Small intestine (tissue), 16 donors: ENCODE measurements at places on chromosomes 5 and 9.

- peak; percentile 46 for DNase-seq
These were observed 44.0 kb downstream of the IRF1 start for GRCh38 chr5:132446621-132447020.

GRCh38 chr5:39569857-39570256 lies 145.1 kb upstream of the DAB2 start:
- DNase-seq, result peak; percentile 10

DNA sequence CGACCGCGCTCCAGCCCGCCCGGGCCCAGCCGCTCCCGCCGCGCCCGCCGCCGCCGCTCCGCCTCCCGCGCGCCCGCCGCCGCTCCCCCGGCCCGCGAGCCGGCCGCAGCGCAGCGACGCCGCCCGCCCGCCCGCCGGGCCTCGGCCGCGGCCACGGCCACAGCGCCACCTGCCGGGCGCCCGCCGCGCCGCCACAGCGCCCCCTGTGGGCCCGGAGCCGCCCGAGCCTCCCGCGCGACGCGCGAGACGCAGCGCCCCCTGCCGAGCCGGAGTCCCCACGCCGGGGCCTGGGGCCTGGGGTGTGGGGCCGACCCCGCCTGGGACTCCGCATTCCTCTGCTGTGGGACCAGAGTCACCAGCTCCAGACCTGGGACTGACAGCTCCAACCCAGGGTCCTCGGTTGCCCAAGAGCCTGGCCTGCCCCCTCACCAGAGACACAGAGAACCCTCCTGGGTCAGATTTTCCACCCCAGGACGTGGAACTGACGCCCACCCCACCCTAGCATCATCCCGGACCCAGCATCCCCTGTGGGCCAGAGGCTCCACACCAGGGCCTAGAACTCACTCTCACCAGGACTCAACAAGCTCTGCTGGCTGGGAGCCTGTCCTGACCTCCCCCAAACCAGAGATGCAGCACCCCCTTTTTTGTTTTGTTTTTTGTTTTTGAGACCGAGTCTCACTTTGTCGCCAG lies at the start of gene RAPGEF1:
RAPGEF1 (minus strand) TSS at position 118 of the 690 bp plus-strand sequence. CDS start 246 bp downstream, outside the sequence.
- DNase-seq, result peak; percentile 43

DNA sequence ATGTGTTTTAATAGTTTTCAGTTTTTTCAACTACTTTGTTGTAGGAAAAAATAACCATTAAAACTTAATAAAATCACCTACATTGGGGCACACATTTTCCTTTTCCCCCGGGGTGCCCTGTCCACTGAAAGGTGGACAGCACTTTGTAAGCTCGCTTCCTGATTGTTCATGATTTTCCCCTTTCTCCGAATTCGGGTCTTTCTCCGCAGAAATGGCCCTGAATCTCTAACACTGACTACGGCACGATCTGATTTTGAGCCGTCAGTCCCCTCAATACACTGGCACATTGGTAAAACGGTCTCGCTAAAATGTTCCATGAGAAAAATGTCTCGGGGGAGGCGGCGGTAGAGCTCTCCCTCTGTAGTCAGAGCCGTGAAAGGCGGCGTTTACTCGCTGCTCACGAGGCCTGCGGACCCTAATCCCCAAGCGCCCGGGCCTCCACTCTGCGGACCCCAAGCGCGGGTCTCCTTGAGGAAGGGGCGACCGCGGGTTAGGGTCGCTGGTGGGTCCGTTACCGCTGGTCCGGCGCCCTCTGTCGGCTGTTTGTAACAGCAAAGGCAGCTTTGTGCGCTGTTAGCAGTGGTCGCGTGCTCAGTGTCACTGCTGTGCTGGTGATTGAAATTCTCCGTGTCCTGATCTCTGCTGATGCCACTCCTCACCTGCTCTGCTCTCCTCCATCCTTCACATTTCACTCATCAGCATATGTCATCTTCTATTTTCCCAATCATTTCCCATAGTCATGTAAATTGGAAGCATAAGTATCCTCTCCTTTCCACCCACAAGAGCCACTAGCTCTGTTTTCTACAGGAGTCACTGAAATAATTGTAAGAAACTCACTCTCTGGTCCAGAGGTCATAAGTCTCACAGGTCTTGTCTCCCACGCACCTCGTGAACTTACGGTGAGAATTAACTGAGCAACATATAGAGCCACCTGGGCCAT lies 10.8 kb upstream of the IFNA2 start:
- DNase-seq, result peak; percentile 55

DNA sequence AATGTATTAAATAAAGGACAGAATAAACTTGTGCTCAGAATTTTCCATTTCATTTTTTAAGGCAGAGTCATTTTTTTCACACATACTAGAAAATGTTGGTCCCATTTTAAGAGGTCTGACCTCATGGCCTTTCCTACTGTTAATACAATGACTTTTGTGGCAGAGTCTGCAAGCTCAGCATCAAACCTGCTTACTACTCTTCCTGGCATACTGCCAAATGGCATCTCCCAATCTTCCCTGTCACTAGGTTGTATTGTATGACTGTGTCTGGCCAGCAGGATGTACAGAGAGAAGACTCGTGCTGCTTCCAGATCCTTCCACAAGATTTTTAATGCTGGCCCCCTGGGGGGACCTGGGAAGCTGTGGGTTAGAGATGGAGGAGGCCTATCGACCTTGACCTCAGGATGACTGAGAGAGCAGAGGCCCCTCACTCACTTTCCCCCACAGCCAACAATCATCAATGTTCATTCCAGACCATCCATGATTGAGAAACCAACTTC lies 64.7 kb downstream of the BARX1 start:
- DNase-seq, result no peak

DNA sequence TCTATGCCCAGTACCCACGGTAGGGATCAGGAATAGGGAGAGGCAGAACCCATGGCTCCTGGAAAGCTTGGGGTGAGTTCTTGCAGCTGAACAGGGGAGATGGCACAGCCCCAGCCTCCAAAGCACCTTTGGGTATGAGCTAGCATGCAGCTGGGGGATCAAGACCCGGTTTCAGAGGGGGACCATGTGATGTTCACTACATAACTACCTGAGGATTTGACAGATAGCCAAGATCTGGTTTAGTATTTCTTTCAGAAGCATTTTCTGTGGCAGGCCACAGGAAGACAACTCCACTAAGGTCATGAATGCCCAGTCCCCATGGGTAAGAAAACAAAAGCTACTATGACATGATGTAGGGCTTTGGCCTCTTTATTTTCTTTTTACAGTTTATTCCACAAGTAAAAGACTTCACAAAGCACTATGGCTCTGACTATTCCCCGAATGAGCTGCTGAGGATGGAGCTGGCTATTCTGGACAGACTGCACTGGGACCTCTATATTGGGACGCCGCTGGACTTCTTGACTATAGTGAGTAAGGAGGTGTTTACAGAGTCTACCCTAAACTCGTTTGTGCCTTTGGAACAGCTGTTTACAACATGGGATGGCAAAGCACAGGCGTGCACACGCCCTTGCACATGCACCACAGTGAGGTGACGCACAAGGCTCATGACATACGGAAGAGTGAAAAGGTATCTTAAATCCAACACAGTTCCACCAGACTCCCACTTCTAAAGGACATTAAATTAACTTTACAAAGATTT lies 3.4 kb downstream of the CCNI2 start:
- no peak for DNase-seq

DNA sequence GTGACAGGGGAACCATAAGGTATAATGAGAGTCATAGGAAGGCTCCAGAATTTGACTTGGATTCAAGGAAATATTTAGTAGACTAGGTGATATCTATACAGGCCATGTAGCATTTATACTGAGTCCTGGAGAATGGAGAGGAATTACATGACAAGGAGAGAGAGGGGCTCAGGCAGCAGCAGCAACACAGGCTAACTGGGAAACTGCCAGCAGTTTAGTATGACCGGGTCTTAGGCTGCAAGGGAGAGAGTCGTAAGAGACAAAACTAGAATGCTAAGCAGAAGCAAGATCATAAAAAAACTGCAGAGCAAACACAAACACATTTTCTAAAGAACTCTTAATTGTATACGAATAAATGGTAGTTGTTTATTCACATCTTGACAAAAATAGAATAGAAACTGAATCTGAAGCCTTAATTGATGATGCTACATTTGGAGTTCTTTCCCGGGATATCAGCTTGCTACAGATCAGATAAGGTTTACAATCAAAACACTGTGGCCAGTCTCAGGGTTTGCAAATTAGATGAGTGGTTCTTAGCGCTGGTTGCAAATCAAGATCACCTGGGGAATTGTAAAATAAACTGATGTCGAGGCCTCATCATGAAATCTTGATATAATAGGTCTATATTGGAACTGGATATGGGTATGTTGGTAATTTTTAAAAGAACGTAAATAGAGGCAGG lies 480.0 kb upstream of the C9orf72 start:
- no peak for DNase-seq

DNA sequence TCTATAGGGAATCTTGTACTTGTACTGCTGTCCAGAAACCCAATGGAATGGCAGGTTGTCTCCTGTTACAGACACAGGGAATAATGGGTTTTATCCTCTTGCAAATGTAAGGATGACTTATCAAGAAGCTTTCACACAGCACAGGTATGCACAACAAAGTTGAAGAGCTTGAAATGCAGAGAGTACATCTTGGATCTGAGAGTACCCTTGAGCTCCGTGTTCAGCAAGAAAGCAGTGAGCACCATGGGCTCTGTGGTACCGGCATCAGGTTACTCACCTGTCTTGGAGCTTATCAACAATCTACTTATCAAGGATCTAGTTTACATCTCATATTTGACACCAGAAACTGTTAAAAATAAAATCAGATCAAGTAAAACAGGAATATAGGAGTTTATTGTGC lies 22.0 kb upstream of the EMB start:
- no peak for DNase-seq

DNA sequence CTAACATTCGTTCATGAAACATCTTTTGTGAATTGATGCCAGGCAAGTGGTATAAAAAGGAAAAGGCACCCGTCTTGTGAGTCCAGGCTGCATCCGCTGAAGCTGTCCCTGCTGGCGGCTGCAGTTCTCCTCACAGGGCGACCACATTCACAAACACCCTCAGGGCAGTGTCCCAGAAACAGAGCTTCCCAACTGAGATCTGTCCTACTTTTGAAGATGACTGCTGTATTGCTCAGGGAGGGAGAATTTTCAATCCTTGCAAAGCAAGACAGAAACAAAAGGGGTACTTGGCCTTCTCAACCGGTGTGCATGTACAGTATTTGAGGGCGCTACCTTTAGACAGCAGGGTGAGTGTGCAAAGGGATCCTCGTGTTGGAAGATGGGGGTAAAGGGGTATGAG lies 316.1 kb downstream of the GADD45G start:
- no peak for DNase-seq

GRCh38 chr5:157148734-157149615 lies 6.3 kb upstream of the MED7 start:
- peak; percentile 83 for DNase-seq

DNA sequence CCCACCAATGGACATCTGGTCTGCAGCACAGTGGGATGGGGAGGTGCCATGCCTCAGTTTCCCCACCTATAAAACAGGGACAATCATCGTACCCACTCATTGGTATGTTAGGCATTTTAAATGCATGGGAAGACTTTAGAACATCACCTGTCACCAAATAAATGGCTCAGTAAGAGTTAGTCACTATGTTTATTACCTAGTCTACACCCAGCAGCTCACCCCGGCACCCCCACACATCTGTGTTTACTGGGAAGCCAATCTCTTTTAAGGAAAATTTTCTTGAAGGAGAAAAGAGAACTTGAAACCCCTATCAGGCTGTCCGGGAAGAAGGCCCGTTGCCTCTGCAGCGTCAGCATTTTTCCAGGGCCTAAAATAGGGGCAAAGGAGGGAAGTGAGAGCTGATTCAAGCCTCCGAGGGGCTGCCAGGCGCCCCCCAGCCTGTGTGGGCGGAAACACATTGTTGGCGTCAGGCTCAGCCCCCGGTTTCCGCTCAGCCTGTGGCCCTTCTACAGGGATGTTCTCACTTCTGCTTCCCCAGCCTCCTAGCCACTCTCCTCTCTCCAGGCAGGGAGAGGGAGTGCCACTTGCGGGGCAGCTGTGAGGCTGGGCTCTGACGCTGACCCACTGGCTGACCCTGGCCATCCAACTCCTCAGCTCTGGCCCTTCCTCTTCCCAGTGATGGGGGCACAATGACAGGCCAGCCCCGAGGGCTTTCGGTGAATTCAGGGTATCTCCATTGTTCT lies 4.6 kb downstream of the CSF1R start:
- DNase-seq, result no peak

DNA sequence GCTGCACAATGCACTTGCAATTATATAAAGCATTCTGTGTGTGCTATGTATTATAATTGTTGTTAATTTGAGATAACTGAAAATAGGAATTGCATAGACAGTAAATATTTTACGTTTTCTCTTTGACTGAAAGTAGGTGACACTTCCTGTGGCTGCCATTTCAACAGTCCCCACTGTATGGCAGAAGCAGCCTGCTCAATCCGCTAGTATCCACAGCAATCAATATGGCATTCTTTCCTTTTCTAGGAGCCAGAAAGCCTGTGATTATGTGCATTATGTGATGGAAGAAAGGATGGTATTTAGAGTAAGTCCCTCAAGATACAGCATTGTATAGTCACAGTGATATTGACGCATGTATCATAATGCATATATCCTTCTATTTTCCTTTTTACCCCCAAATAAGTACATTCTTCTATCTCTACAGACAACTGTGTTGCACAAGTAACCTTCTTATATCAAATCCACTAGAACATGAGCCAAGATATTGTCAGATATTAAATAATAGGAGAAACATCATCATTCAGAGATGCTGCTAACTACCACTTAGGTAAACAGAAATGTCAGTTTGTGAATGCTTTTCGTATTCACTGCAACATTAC lies 59.7 kb downstream of the CARTPT start:
- no peak for DNase-seq

DNA sequence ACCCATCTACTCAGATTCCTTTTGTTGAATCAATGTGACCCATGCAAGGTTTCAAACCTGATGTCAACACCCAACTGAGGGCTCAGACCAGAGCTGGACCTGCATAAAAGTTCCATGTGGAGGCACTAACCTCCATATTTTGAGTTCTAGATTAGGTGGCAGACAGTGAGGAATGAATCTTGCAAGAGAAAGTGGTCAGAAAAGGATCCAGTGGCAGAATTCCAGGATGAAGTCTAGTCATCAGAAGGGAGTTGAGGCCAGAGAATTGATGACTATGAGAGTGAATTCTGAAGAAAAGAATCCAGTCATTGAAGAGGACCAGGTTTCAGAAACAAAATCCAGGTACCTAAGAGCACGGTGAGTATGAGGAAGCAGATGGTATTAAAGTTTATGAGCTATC lies 205.1 kb upstream of the RGMB start:
- no peak for DNase-seq
